ENCODE measurements at places on chromosomes 7 and 10.

DNA sequence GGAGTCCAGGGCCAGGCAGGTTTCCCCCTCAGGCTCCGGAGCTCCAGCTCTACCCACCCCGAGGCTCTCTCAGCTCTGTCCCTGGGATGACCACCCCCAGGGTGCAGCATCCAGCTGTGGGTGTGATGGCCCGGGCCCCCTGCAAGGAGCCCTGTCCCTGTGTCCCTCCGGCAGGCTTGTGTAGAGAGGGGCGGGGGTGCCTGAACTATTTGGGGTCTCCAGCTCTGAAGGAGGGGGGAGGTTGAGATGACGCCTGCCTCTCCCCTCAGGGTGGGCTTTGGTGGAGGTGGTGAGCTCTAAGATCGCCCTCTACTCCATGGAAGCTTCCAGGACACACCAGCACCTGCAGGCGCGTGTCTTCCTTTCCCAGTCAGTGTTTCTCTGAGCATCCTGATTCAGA, 39.4 kb downstream of the ADRA2A start:
- H3K27me3 ChIP-seq = no peaks in the 10 kb centered on the region
- DNase-seq = no peak
- H3K4me3 ChIP-seq = no peak overlapping the region
- H3K27ac ChIP-seq = no peak overlapping the region
- H3K4me1 ChIP-seq = peaks cover 11% of the 10 kb centered on the region

- no peak overlapping the region for H3K27ac ChIP-seq
- no peaks in the 10 kb centered on the region for H3K36me3 ChIP-seq
- DNase-seq = no peak
- no peak overlapping the region for H3K4me3 ChIP-seq
Measured at GRCh38 chr10:48468866-48469511, 135.9 kb downstream of the ARHGAP22 start.

GRCh38 chr7:111853201-111853990, 291.1 kb upstream of the IMMP2L start:
- H3K4me1 ChIP-seq = no peaks in the 10 kb centered on the region
- no peak overlapping the region for H3K4me3 ChIP-seq
- H3K36me3 ChIP-seq = no peaks in the 10 kb centered on the region
- DNase-seq = no peak

DNA sequence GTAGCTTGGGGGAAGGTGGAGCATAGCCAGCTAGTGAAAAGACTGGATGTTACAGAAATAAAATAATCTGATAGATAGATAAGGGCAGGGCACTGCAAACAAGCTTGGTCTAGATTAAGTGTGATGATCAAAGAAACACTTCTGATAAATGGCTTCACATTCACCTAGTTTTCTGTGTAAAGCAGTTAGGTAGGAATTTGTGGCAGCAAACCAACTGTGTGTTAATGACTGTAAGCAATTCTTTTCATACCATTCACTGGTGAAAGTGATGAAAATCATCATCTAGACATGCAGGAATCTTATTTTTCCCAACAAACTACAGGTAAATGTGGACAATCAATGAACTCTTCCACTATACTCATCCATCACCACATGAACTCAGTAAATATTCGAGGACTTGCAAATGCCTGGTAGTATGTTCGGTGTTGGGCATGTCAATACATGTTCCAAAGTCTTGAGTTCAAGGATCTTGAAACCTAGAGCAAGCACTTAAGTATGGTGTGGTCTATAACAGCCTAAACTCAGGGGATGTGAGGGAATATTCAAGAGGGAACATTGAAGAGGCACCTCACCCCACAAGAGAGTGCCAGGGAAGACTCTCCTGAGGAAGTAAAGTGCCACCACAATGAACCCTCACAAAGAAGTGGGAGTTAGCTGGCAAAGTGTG, 20.5 kb downstream of the PON3 start:
- peaks cover 4% of the 10 kb centered on the region for H3K27me3 ChIP-seq
- DNase-seq = no peak
- no peak overlapping the region for H3K4me3 ChIP-seq
- no peaks in the 10 kb centered on the region for H3K4me1 ChIP-seq

DNA sequence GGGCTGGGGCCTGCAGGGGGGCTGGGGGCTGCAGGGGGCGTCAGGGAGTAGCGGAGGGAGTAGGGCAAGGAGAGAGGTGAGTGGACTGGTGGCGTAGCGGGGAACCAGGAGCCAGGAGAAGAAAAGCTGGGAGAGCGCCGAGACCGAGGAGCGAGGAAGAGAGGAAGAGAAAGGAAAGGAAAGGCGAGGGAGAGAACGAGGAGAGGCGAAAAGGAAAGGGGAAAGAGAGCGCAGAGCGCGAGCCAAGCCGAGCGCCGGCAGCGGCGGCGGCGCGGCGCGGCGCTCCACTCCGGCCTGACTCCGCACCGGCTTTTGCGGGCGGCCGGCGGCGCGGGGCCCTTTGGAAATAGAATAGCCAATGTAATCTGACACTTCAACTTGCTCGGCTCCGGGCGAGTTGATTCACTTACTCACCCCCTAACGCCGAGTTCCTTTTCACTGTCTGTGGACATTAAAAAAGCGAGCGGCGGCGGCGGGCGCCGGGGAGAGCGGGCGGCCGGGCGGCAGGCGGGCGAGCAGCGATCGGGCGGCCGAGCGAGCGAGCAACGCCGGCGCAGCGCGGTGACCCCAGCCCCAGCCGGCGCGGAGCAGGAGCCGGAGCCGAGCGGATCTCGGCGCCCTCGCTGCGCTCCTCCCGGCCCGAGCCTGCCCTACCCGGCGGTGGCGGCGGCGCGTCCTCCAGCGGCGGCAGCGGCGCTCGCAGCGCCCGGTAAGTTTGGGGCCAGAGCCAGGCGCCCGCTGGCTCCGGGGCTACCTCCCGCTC, at the start of gene ZMIZ1:
Gene ZMIZ1, plus strand, starts transcription at position 405 of the 763 bp plus-strand sequence. CDS start 132,667 bp downstream, outside the sequence.
- H3K4me3 ChIP-seq = peak within 1 kb of the TSS; percentile 73
- no peaks in the 10 kb centered on the region for H3K36me3 ChIP-seq
- peak within 1 kb of the TSS; percentile 58 for H3K27ac ChIP-seq
- peaks cover 32% of the 10 kb centered on the region for H3K4me1 ChIP-seq

DNA sequence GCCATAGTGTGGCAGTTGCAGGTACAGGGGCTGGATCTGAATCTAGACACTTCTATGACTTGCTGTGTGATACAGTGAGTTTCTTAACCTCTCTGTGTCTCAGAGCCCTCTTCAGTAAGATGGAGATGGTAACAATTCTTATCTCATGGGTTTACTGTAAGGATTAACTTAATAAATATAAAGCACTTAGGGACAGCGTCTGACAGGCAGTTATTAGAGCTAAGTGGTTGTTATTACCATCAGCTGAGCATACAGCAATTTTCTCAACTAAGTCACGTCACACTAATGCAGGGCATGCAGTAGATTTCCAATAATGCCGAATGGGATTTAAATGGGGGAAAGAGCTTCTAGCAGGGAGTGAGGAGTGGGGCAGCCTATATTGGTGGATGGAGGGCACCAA, 162.6 kb downstream of the SH2D4B start:
- H3K27ac ChIP-seq = no peak overlapping the region
- H3K4me3 ChIP-seq = no peak overlapping the region
- H3K4me1 ChIP-seq = no peaks in the 10 kb centered on the region
- no peak for DNase-seq
- no peaks in the 10 kb centered on the region for H3K36me3 ChIP-seq

- H3K36me3 ChIP-seq = no peaks in the 10 kb centered on the region
- no peak for DNase-seq
- H3K4me3 ChIP-seq = no peak overlapping the region
- H3K27ac ChIP-seq = no peak overlapping the region
- peaks cover 6% of the 10 kb centered on the region for H3K27me3 ChIP-seq
Measured at GRCh38 chr7:118140468-118140867, 43.5 kb upstream of the LSM8 start.

- no peak overlapping the region for H3K27ac ChIP-seq
- H3K36me3 ChIP-seq = peaks cover 8% of the 10 kb centered on the region
- no peak for DNase-seq
- H3K4me1 ChIP-seq = peaks cover 9% of the 10 kb centered on the region
- no peak overlapping the region for H3K4me3 ChIP-seq
- peaks cover 34% of the 10 kb centered on the region for H3K27me3 ChIP-seq
Measured at GRCh38 chr7:5433181-5433580, 9.5 kb upstream of the TNRC18 start.

DNA sequence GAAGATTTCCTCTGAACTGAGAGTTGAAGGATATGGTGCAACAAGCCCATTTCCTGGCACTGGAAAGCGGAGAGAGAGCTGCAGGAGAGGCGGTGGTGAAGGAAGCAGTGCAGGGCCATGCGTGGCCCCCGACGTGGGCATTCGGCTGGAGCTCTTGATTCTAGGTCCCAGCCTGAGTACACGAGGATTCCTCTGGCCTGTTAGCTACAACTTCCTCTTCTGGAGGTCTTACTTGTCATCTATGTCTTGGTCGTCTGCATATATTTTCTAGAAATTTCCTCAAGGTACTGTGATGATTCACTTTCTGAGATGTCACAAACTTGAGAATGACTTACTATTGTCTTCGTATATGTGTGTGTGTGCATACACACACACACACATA, 59.2 kb upstream of the JAZF1 start:
- DNase-seq = peak; percentile 22
- H3K36me3 ChIP-seq = no peaks in the 10 kb centered on the region
- H3K27me3 ChIP-seq = peaks cover 34% of the 10 kb centered on the region
- H3K4me3 ChIP-seq = no peak overlapping the region
- no peak overlapping the region for H3K27ac ChIP-seq

DNA sequence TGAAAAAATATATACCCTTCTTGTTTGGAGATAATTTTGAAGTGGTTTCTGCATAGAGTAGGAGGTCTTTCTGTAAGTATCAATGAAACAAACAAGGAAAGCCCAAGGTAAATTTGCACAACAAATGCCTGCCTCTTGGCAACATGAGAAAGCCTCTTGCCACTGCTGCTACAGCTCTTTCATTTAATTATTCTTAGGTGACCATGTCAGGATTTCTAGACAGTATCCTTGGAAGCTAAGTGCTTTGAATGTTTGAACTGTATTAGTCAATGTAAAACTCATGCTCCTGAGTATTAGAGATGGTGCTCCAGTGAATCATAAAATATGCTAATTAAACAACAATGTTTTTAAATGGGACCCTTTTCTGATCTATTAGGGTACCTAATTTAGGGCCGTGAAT, 81.2 kb upstream of the ITGB1 start:
- H3K27me3 ChIP-seq = peaks cover 2% of the 10 kb centered on the region
- no peak overlapping the region for H3K4me3 ChIP-seq
- H3K27ac ChIP-seq = no peak overlapping the region
- H3K4me1 ChIP-seq = no peaks in the 10 kb centered on the region
- no peaks in the 10 kb centered on the region for H3K36me3 ChIP-seq

GRCh38 chr7:32916006-32916405, 24.4 kb upstream of the KBTBD2 start:
- no peak for DNase-seq
- no peak overlapping the region for H3K27ac ChIP-seq
- peaks cover 6% of the 10 kb centered on the region for H3K36me3 ChIP-seq

DNA sequence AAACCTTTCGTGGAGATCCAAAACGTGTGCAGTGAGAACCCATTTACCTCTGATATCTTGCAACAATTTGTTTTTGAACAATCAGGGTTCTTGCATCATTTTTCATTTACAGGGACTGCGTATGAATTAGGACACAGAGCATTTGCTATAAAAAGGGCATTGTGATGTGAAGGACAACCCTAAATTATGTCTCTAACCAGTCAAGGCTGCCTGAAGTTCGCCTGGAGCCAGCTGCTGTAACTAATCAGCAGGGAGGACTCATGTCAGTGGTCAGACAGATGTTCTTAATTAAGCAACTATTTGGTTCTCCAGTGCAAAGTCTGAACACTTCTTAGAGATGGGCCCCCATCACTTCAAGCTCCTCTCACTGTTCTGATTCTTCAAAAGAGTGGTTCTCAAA, 674.8 kb downstream of the KCNMA1 start:
- no peak overlapping the region for H3K27ac ChIP-seq
- peaks cover 5% of the 10 kb centered on the region for H3K4me1 ChIP-seq
- no peak for DNase-seq
- H3K27me3 ChIP-seq = no peaks in the 10 kb centered on the region

DNA sequence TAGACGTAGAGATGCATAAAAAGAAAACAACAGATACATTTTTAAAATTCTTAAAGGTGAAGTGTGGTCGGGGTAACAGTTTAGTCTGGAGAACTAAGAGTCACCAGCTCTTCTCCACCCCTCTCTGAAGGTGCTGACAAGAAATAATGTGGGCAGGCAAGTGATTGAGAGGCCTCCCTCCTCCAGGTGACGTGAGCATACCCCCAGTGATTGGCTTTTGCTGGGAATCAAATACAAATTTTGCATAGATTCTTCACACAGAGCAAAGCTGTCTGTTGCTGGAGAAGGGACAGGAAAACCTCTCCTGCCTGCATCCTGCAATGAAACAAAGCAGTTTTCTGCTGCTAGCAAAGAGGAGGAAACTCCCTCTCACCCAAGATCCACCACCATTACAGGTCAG, 115.0 kb downstream of the DGKB start:
- H3K4me3 ChIP-seq = no peak overlapping the region
- H3K4me1 ChIP-seq = no peaks in the 10 kb centered on the region
- H3K27me3 ChIP-seq = no peaks in the 10 kb centered on the region
- H3K27ac ChIP-seq = no peak overlapping the region

GRCh38 chr7:12094365-12094921, 116.7 kb upstream of the TMEM106B start:
- H3K36me3 ChIP-seq = no peaks in the 10 kb centered on the region
- H3K27ac ChIP-seq = no peak overlapping the region
- H3K4me3 ChIP-seq = no peak overlapping the region
- DNase-seq = no peak
- no peaks in the 10 kb centered on the region for H3K27me3 ChIP-seq
- no peaks in the 10 kb centered on the region for H3K4me1 ChIP-seq

- no peak overlapping the region for H3K27ac ChIP-seq
- peak; percentile 42 for DNase-seq
- H3K36me3 ChIP-seq = peaks cover 6% of the 10 kb centered on the region
- no peak overlapping the region for H3K4me3 ChIP-seq
- no peaks in the 10 kb centered on the region for H3K27me3 ChIP-seq
Measured at GRCh38 chr7:129949292-129950133, 3.2 kb downstream of the UBE2H start.

DNA sequence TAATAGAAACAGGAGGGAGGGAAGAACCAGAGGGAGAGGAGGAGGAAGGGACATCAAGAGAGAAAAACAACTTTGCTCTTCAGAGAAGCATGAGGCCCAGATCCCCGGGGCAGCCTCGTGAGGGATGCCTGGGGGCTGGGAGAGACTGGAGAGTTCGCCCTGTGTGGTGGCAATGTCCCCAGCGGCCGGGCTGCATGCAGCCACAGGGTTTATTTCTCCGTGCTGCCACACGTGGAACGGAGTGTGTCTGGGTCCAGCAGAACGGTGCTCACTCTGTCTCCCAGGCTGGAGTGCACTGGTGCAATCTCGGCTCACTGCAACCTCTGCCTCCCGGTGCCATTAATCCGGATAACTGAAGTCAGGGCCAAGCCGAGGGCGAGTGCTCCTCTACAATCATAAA, 257.7 kb downstream of the ACTR3B start:
- no peak for DNase-seq
- H3K36me3 ChIP-seq = no peaks in the 10 kb centered on the region
- no peak overlapping the region for H3K27ac ChIP-seq
- H3K4me3 ChIP-seq = no peak overlapping the region
- H3K4me1 ChIP-seq = no peaks in the 10 kb centered on the region
- H3K27me3 ChIP-seq = no peaks in the 10 kb centered on the region
